DMS 273 treated with DMSO at 0.1 percent for 48 hours (cell line): ENCODE measurements at places on chromosomes 11 and 22.

DNA sequence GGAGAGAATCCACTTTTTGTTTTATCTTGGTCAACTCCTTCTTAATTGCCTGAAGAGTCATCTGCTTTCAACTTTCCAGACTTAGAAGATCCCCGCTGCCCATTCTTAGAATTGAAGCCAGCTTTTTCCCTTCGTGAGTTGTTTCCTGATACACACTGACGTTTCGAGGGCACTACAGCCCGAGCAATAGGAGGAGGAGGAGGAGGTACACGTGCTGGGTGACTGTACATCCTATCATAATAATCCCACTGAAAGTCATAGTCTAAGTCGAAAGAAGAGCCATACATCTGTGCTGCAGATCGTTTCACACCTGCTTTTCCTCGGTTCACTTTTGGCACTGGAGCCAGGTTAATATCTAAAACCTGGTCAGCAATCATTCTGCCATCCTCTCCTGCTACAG, 606.1 kb downstream of the DLG2 start:
- DNase-seq: no peak

DNA sequence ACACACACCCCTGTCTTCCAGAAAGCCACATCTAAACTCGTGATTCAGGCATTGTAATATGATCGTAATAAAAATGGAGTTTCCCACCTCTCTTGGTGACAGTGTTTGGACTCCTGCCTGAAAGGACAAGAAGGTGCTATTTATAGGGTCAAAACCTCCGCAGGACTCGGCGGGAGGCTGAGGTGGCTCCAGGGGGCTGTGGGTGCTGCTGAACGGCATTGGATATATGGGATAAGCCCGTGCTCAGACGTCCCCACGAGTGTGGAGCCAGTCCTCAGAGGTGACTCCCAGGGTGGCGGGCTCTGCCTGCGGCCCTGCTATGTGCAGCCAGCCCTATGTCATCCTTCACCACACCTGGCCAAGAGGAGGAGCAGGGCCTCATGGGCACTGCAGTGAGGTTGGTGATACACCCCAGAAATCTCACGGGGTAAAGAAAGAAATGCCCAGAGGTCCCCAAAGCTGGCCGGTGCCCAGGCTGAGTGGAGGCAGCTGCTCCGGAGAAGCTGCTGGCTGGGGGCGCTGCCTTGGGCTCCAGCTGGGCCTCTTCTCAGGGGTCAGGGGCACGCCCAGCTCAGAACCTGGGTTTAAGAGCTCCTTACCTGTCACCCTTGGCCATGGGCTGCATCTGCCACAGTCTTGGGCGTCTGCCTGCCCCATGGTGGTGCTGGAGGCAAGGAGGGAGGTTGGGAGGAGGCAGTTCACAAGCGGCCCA, 5.1 kb upstream of the OSBPL5 start:
- no peak for DNase-seq

- no peak for DNase-seq
These were observed 1.6 kb upstream of the OR5M3 start for GRCh38 chr11:56474729-56475235.

GRCh38 chr11:17159441-17159840, 48.3 kb downstream of the PIK3C2A start:
- no peak for DNase-seq

DNA sequence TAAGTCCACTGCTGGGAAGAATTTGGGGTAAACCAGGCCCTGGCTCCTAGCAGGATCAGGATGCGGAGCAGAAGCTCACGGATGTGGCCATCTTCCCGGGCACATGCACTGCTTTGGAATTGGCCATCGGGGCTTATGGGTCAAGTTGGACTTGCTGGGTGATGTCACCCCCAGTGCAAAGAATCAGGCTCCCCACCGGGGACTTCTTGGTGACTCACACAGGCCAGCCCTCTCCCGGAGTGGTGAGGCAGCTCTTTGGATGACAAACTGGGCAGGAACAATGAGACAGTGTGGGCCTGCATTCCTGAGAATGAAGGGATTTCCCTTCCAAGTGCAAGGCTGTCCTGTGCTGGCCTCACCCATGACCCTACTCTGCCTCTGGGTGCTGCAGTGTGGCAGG, 128.8 kb upstream of the ANO1 start:
- no peak for DNase-seq
